RPMI7951 (cell line): ENCODE measurements at places on chromosomes 4 and X.

GRCh38 chrX:17860179-17860780 is 818 bp downstream of the RAI2 start:
- DNase-seq = no peak

DNA sequence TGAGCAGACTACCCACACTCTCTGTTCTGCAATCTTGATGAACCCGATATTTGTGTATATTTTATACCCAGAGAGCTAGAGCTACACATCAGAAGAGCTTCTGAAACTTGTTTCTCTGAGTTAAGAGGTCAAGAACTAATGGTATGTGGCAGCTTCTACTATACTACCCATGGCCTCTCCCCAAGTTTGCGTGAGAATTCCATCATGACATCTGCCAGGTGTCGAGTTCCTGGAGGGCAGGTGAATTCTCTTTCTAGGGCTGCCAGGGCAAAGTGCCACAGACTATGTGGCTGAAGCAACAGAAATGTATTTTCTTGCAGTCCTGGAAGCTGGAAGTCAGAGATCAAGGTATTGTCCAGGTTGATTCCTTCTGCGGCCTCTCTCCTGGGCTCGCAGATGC is 4.4 kb downstream of the SORCS2 start:
- DNase-seq = no peak

DNA sequence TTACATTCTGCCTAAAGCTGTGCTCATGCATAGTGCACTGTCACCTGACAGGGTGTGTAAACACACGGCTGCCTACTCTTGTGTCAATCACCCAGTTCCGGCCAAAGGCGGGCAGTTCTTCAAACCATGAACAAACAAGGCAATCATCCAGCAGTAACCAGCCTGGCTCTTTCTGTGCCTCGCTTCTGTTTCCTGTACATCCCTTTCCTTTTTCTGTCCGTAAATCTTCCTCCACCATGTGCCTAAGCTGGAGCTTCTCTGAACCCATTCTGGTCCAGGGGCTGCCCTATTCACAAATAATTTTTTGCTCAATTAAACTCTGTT is 60.8 kb upstream of the CBR4 start:
- DNase-seq = peak; percentile 69

DNA sequence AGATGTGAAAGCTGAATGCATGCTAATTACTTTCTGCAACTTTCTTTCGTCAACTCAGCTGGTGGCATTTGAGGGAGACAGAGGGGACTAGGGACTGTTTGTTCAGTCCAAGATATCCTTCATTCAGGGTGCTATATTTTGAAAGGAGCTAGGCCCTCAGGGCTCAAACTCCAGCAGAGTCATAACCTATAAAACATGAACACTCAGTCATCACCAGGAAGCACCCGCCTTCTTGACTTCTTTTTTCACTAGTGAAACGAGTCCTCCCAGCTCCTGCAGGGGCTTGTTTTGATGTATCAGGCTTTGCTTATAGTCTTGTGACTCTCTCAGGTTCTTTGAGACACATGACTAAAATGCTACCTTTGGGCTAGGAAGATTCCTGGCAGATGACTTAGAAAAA is 230.6 kb downstream of the PCDH7 start:
- DNase-seq = peak; percentile 0

DNA sequence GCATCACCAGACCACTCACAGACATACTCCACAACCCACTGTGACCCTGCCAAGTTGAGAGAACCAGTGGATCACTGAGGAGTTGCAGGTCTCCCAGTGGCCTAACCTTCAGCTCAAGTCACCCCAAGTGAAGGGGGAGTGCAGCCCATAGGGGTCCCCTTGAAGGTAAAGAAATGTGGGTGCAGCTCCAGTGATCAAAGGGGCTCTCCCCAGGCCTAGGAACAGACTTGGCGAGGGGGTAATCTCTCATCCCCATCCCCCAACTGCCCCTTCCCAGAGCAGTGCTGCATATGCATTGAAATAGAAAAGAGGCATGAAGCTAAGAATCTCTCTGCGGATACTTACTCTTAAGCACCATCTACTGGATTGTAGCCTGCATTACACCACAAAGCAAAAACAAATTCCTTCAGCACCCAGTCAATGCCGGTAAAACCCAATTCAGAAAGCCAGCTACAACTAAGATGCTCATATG is 27.0 kb downstream of the MAGEE1 start:
- peak; percentile 18 for DNase-seq

GRCh38 chr4:52172166-52172565 is 121.1 kb downstream of the SPATA18 start:
- DNase-seq = no peak

DNA sequence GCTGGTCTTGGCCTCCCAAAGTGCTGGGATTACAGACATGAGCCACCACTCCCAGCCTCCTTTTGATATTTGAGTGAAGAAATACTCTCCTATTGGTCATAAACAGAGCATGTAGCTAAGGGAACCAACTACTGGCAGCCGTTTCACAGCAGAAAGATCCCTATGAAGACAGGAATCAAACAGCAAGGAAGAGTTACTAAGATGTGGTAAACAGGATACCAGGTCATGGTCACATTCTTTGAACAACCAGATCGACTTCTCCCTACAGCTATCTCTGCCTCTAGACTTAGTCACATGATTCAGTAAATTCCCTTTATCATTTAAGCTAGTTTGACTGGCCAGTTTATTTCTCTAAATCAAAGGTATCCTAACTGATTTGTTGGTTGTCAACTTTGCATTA is 9.0 kb upstream of the HNRNPD start:
- DNase-seq = no peak

DNA sequence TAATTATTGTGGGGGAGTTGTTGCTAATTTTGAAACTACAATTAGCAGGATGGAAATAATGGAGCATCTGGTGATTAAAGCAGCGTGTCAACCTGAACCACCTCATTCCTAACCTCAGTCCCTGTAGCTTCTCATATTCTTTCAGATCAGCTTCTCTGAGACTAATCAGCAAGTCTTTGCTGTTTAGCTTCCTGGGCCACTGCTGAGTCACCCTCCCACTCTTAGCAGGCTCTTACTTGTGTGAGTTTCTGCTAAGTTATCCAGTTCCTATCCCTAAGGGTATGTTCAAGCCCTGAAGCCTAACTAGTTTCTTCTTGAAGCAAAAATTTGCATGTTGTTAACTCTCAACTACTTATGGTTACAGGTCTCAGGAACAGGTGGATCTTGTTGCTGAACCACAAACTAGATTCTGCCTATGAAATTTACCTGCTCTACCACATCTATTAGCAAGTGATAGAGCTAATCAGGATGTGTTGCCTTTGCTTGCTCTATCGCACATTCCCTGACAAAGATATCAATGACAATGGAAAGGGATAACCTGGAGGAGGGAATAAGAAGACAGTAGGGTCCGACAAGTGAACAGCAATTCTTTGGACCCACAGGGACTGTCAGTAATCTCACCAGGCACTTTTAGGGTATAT is 134.2 kb downstream of the EIF4E start:
- DNase-seq = peak; percentile 52

- peak; percentile 69 for DNase-seq
These were observed 152.5 kb upstream of the STX18 start for GRCh38 chr4:4694296-4694772.

DNA sequence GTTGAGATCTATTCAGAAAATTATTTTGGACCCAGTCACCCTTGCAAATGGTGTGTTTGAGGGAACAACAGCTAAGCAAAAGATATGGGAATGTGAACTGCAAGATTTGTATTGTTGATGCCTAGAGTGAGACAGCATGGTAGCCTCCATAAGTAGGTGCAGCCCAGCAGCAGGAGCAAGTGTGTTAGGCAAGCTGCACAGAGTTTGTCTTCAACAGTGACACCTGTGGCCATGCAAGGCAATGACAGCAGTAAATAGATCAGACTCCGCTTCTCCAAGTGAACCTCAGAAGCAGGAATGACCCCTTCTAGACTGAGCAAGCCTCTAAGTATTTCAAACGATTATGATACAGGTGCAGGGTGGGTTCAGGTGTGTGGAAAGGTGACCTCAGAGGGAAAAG is 133.4 kb upstream of the MSX1 start:
- no peak for DNase-seq

DNA sequence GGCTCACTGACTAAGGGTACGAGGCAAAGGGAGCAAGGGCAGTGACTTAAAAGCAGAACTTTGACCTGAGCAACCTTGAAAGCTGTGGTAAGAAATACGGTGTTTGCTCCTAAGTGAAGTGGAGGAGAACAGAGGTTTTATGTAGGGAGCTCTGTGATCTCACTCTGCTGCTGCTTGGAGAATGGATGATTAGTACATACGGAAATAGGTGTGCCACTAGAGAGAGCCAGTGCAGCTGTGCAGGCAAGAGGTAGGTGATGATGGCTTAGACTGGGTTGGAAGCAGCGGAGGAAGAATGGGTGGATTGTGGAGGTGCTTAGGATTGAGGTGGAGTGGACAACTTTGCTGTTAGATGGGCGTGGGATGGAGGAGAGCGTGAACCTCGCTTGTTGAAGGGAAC is 85.0 kb downstream of the FAM193A start:
- no peak for DNase-seq

GRCh38 chr4:32203340-32203739 is 1483.2 kb downstream of the PCDH7 start:
- no peak for DNase-seq
